A172 (cell line): ENCODE measurements at places on chromosomes 1 and 21.
A peak's percentile ranks its signal among the peaks of the same experiment; 100 is the strongest.

DNA sequence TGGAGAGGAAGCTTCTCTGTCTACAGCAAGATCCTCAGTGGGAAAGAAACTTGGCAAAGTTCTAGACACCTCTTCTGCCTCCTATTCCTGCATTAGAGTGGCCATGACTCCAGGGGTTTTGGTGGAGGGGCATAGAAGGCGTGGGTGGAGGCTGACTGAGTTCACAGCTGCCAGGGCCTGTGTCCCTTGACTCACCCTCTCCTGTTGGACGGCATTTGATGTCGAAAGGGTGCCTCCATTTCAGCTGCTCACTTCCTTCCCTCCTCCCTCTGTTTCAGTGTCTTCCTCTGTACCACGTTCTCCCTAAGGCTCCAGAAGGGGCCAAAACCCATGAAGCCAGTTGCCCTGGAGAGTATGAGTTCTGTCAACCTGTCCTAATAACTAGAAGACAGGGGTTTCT lies 632 bp downstream of the TMEM79 start:
- no peak for DNase-seq

DNA sequence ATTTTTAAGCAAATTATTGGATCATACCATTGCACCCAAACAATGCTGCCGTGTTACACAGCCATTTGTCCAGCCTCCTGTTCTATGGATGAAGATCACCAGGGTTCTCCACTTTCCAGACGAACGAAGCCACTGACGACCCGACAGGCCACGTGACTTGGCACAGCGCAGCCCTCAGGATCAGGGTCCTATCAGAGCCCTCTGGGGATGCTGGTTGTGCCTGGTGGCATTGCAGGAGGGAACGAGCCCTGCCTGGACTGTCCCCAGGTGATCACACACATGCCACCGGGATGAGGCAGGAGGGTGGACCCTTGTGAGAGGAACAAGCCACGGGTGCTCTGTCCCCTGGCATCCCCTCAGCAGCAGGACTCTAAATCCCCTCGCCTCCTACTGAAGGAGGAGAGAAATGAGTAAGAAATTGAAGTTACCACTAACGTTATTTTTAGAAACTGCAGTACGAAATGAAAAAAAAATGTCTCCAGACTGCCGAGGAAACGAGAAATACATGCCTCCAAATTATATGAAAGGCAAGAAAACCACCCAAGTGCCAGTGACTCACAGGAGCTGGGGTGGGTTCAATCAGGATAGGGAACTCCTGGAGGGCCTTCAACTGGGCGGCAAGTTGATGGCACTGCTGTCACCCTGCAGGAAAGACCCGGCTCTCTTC lies 58.7 kb upstream of the PDE9A start:
- DNase-seq = no peak

DNA sequence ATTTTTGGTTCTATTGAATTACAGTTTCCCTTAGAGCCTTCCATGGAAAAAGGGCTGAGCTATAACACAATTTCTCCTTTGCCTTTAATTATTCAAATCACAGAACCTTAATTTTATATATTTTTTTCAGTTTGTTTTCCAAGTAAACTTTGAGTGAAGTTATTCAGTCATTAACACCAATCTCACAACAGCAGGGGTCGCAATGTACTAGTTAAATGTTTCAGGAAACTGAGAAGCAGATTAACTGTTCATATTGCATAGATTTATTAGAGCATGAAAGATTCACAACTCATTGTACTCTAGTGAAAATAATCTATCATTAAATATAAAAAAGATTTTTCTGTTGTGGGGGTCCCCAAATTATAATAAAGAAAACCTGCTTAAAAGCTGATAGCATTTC lies 64.1 kb downstream of the KIFAP3 start:
- DNase-seq = no peak

GRCh38 chr1:91736715-91737615 lies 149.0 kb downstream of the TGFBR3 start:
- DNase-seq = peak; percentile 77

- peak; percentile 70 for DNase-seq
These were observed 639.5 kb downstream of the MATN1 start for GRCh38 chr1:30083800-30084464.

- no peak for DNase-seq
These were observed 48.2 kb upstream of the BTG3 start for GRCh38 chr21:17660862-17661261.

DNA sequence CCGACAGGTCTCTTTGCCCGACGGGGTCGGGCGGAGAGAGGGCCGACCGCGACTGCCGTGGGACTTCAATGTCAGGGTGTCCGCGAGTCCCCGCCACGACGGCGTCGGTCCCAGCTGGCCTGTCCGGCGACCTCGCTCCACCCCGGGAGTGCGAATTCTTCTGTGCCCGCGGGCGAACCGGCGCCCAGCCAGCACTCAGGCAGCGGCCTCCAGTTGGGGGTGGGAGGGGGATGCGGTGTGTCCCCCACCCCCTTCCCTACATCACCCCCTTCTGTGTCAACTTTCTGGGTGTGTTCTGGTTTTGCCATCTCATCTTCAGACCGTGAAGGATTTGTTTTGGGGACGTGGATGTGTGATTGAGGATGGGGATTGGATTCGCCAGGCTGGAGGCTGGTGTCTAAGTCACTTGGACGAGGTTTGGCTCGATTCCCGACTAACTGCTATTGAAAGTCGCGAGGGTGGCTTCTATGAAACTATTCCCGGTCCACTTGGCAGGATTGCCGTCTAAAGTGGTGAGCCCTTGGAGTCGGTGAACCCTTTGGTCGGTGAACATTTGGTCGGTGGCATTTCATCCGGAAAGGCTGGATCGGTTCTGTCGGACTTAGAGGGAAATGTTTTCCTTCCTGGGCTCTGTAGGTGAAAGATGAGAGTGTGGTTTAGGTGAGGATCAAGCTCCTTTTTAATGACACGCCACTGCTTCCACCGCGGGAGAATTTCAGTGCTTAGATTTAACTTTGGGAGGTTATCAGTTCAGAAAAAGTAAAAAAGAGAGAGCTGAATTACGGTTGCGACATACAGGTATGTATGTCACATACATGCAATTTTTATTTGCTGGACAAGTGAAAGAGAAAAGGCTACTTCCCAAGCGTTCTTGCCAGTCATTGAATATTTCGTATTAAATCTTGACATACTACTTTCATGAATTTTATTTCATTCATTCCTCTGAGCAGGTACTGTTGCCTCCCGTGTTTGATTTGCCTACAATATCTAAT lies 771 bp downstream of the ABCD3 start:
- DNase-seq = peak; percentile 32

DNA sequence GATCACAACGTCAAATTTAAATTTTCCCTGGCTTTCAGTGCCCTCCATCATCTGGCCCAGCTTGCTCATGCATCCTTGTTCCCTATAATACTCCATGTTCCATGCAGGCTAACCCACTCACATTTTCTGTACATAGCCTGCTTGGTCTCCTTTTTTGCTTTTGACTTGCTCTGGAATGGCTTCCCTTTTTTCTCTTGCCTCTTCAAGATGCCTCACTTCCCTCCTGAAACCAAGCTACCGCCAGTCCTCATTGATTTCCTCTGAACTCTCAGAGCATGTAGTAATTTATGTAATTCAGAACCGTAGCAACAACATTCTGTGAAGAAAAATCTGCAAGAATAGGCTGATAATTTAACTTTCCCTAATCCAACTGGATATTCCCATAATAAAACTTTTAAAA lies 10.3 kb downstream of the CAP1 start:
- no peak for DNase-seq

DNA sequence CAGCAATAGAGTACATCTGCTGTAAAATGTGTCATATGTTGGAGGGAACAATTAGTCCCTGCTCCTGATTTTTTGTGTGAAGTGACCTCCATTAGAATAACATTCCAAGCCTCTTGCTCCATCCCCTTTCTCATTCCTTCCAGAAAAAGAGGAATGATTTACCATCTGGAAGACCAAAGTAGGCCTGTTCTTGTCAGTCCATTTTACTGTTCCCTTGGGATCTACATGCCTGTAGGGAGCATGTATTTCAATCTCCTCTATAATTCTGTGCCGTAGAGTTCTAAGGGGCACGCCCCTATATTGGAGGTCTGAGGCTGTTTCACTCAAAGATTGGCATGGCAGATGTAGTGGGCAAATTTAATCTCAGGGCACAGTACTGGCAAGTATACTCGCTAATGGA lies 48.8 kb upstream of the MAN1A2 start:
- DNase-seq = no peak
